Parietal lobe (tissue), 2 donors: ENCODE measurements at places on chromosomes 4 and X. TPM values are rescaled to one million over a fixed set of nuclear protein-coding genes. Genes with fewer than 3 reads are reported as not detected.

The GPRASP1 gene
- 55.4 TPM for total RNA-seq

The MAGEC2 gene
- not detected for total RNA-seq

The BMPR1B gene
- 8.5 TPM for total RNA-seq

The FAM184B gene
- total RNA-seq: 3.1 TPM

The TCEAL8 gene
- 59.5 TPM for total RNA-seq

The TXK gene
- 2.8 TPM for total RNA-seq

The CITED1 gene
- 3.1 TPM for total RNA-seq

The ATP7A gene
- 21.0 TPM for total RNA-seq

The SPANXB1 gene
- not detected for total RNA-seq

The EIF2S3 gene
- total RNA-seq: 142 TPM

The BEX4 gene
- 79.8 TPM for total RNA-seq

The FAM241A gene
- total RNA-seq: 6.3 TPM

The IL2RG gene
- total RNA-seq: 0.63 TPM

The UGT2B17 gene
- not detected for total RNA-seq

The SSX3 gene
- not detected for total RNA-seq

The MGAT4D gene
- total RNA-seq: not detected
